Spleen (tissue), 13 donors: ENCODE measurements at places on chromosomes 11 and 22. TPM values are rescaled to one million over a fixed set of nuclear protein-coding genes. Genes with fewer than 3 reads are reported as not detected.

The MS4A7 gene
- polyA plus RNA-seq = 41.8 TPM

The SLC16A8 gene
- polyA plus RNA-seq = 0.22 TPM

The TRIM44 gene
- polyA plus RNA-seq = 9.0 TPM

The CSNK2A3 gene
- 0.21 TPM for polyA plus RNA-seq

The NCR3LG1 gene
- 0.16 TPM for polyA plus RNA-seq

The GSTT2B gene
- polyA plus RNA-seq = 11.6 TPM

The SYNGR1 gene
- polyA plus RNA-seq = 35.1 TPM

The TPBGL gene
- polyA plus RNA-seq = 0.15 TPM

The FBLN1 gene
- polyA plus RNA-seq = 6.1 TPM

The PAMR1 gene
- polyA plus RNA-seq = 1.3 TPM

The CALCA gene
- polyA plus RNA-seq = 2.2 TPM

The SYT7 gene
- polyA plus RNA-seq = 0.48 TPM

The TSPAN32 gene
- polyA plus RNA-seq = 11.2 TPM
